Stimulated activated CD4-positive, alpha-beta T cell treated with anti-CD3 and anti-CD28 coated beads, Interleukin-12 subunit alpha, Interleukin-12 subunit beta, amount 100 ng/mL, for 24 hours (primary cell): ENCODE measurements at places on chromosomes 2 and 18.

- no peak for DNase-seq
These were observed 92.3 kb downstream of the OSBPL6 start for GRCh38 chr2:178286636-178287035.

GRCh38 chr18:76265497-76266235, 229.4 kb downstream of the ZNF516 start:
- no peak for DNase-seq

DNA sequence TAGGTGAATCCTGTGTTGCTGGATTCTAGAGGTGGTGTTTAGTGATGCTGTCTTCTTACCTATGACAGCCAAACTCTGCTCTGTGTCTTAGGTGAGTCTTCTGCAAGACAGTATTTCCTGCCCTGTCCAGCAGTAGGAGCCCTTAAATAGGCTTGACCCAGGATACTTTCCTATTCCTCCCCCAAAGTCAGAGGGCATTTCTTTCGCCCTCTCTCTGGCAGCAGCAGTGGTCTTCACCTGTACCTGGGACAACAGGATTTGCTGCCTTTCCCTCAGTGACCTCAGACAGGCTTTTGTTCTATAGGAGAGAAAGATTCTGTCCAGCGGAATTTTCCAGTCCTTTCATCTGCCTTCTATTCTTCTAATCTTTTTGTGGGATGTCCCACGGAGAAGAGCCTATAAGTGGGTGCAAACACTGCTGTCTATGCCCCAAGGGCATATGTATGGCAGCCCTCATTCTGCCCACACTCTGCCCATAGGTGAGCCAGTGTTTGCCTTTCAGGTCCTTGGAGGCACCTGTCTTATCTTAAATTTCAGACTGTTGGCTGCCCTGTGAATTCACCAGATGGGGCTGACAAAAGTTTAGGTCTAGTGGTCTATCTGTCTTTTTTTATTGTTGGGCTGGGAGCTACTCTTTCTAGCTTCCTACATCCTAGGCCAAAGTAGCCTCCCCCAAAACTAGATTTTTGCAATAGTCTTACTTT, 177.3 kb upstream of the SPOPL start:
- DNase-seq, result no peak

DNA sequence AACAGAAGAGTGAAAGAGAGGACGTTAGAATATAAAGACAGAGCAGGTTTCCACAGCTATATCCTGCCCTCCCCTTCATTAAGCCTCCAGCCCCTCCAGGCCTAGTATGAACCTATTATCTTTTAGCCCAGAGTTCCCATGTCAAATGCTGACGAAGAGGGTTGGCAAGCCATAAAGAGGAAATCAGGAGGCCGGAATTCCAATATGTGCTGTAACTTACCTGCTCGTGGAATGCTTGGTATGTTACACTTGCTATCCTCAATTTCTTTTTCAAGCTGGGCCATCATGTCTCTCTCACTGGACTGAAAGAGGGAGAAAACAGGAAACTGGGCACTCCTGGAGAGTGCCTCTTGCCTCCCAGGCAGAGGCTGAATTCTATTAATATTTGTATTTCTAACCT, 264.1 kb downstream of the TRIB2 start:
- no peak for DNase-seq

- no peak for DNase-seq
These were observed 190.5 kb upstream of the STON1 start for GRCh38 chr2:48339451-48339850.

GRCh38 chr2:39696101-39696553, 30.4 kb downstream of the TMEM178A start:
- no peak for DNase-seq

GRCh38 chr2:55862246-55862645, 61.3 kb downstream of the EFEMP1 start:
- no peak for DNase-seq

DNA sequence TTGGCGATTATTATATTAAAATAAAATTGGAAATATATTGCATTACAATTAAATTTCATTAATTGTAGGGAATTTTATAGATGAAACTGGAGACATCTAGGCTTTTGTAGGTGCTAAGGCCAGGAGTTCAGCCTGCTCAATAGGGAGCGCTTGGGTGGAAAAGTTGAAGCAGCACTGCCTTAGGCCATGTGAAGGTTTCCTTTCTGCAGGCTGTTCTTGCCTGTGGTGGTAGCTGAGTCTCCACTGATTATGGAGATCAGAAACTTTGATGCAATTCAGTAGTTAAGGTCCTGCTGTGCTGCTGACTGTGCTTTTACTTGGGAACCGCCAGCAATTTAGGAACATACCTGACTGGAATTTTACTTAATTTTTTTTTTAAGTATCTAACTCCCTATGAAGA, 179.9 kb upstream of the BOD1L2 start:
- no peak for DNase-seq

DNA sequence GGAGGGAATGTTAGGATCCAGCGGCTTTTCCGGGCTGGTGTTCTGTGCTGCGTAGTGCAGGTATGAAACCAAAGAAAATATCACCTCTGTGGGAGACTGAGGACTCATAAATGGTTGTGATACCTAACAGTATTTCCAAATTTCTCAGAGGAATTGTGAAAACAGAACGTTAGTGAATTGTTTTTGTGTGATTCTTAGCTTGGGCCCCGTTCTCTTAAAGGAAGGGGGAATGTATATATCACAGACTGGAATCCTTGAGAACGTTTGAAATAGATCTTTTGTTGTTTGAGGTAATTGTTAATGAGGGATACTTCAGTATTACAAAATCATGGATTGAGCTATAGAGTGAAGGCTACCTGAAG, 834 bp downstream of the ZNF638 start:
- DNase-seq, result no peak

- DNase-seq, result no peak
These were observed 188.7 kb downstream of the RND3 start for GRCh38 chr2:150298571-150299305.

GRCh38 chr2:63131196-63131595, 80.6 kb downstream of the OTX1 start:
- no peak for DNase-seq

- no peak for DNase-seq
These were observed 777 bp upstream of the RAB17 start for GRCh38 chr2:237591141-237591881.

DNA sequence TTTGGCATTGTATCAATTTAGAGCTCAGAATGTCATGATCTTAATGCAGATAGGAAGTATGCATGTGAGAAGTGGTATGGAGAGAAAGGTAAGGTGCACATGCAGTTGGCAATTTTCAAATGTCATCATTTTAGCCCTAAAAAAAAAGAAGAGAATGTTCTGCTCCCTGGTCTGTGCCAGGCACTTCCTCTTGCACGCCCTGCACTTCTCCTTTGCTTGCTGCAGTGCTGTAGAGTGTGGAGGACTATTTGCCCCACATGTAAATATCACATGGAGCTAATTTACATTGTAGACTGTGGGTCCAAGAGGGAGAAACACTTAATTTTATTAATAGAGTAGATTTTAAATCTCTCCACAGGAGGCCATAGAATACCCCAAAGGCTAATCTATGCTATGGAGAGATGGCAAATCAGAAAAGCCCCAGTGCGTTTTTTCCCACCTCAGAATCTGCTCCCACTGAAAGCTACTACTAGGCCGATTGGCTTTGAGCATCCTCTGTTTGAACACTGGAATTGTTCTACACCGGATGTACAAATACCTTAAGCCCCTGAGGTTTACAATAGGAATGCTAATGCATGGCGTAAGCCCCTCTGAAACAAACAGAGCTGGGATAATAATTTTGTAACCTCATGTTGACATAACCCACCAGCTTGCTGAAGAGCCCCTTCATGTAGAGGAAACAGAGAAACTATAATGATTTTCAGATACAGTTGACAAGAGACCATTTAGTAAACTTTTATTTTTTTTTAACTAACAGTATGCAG, 137.2 kb upstream of the KLHL14 start:
- DNase-seq, result no peak

DNA sequence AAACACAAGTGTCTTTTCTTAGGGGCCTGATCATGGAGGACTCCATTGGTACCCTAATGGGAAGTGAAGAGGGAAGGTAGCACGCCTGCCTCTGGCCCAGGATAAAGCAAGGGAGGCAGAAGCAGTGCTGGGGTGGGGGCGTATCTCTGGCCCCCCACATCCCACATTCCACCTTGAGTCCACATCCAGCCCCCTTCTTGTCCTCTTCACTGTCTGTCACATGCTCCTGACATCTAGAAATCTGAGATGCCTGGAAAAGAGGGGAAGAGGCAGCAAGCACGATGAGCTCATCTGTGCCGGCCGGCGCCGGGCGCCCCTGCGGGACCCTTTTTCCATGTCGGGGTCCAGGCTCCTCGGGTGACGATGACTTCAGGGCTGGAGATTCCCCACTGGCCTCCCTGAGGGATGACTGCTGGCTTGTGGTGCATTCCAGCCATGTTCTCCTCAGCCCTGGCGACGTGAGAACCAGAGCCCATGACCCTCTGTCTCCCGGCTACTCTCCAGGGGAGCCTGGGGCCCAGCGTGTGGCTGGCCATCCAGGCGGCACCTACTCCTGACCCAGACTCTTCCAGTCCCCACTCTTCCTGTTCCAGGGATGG, 277.5 kb downstream of the DYSF start:
- DNase-seq, result no peak

GRCh38 chr2:162118166-162119031, 33.6 kb downstream of the GCG start:
- DNase-seq, result no peak

DNA sequence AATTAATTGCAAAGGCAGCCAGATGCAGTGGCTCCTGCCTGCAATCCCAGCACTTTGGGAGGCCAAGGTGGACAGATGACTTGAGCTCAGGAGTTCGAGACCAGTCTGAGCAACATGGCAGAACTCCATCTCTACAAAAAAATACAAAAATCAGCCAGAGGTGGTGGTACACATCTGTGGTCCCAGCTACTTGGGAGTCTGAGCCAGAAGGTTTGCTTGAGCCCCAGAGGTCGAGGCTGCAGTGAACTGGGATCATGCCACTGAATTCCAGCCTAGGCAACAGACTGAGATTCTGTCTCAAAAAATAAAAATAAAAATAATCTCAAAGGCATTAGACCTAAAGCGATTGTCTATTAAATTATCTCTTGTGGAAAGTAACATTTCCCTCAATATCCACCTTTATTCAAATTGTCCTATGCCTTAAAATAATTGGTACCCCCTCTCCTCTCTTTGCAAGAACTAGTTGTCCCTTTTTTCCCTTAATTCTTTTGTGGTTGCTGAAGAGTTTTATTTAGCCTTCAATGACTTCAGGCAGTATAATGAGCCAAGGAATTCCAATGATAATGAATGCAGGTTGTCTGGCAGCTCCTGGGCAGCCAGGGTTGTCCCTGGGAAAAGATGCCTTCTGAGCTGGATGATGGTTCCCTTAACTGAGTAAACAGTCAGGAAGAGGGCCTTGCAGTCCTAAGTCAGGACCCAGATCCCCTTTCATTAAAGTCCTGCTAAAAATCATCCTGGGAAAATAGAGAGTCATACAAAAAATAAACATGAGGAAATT, 32.2 kb downstream of the GPR75 start:
- no peak for DNase-seq

DNA sequence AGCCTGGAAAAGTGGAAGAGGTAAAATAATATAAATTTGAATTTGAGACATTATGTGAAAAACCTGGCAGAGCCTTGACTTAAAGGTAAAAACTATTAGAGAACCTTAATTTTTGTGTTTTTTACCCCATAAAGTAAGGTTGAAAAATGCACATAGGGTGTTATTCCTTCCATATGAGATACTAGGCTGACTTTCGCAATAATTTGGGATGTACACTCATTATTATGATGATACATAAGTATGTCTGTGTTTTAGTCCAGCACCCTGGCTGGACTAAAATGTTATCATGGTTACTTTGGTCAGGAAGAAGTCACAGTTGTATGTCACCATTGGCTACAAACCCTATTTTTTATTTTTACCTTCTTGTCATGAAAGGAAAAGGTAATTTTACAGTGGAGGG, 19.8 kb downstream of the NEMP2 start:
- DNase-seq, result no peak

DNA sequence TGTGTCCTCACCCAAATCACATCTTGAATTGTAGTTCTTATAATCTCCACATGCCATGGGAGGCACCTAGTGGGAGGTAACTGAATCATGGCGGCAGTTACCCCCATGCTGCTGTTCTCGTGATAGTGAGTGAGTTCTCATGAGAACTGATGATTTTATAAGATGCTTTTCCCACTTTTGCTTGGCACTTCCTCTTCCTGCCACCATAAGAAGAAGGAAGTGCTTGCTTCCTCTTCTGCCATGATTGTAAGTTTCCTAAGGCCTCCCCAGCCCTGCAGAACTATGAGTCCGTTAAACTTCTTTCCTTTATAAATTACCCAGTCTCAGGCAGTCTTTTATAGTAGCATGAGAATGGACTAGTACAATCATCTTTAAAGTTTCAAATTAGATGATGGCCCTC, 902.4 kb upstream of the PIK3C3 start:
- no peak for DNase-seq

GRCh38 chr2:124289615-124290014, 264.5 kb downstream of the CNTNAP5 start:
- no peak for DNase-seq

DNA sequence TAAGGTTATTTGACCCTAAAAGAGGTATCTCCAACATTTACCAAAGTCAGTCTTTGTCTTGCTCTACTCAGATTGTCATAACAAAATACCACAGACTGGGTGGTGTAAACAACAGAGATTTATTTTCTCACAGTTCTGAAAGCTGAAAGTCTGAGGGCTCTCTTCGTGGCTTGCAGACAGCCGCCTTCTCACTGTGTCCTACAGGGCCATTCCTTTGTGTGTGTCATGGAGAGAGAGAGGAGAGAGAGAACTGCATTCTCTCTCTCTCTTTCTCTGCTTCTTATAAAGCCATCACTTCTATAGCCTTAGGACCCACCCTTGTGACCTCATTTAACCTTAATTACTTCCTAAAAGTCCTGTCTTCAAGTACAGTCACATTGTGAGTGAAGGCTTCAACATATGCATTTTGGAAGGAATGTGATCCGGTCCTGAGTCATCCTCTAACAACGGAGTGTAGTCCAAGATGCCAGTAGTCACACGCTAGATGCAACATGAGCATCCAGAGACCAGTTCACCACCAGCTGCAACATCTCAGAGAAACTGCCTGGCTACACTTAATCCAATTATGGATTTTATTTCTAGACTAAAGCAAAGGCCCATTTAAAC, 130.2 kb downstream of the CD226 start:
- DNase-seq, result no peak

- no peak for DNase-seq
These were observed 126.5 kb downstream of the DTNB start for GRCh38 chr2:25546852-25547251.

DNA sequence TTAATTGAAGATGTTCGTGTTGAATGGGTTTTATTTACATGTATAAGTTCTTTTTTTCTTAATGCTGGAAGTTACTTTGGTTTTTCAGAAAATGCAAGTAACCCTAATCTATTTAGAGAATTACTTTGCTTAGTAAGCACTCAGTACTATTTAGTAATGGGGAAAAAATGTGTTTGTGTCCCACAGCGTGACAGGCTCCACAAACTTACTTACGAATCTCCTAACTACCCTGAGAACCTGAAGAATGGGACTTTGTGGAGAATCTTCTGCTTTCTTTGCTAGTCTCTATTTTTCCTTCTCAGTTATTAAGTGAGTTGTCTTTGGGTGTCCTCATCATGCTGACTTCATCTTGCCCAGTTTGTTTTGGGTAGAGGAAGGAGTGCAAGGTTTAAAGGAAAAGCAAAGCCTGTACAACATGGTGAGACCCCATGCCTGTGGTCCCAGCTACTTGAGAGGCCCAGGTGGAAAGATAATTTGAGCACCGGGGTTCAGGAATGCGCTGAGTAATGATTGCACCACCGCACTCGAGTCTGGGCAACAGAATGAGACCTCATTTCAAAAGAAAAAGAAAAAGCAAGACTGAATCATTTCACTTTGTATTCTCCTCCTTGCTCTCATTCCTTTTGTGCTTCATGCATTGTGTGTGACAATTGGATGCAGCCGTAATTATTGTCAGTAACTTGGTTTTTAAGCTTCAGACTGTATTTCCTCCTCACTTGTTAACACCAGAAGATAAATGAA, 10.2 kb downstream of the NEDD4L start:
- DNase-seq, result no peak
